ENCODE measurements at places on chromosomes 2 and 18. TPM values are rescaled to one million over a fixed set of nuclear protein-coding genes. Genes with fewer than 3 reads are reported as not detected.

Gene LMAN2L
- 37.8 TPM for total RNA-seq

Gene SLC25A12
- total RNA-seq: 28.6 TPM

Gene ZNF521
- total RNA-seq: 13.1 TPM

Gene DLGAP1
- not detected for total RNA-seq

Gene MGAT4A
- total RNA-seq: 1.3 TPM

Gene LDAH
- 20.8 TPM for total RNA-seq

Gene MAP2
- total RNA-seq: 0.59 TPM

Gene C2orf76
- total RNA-seq: 6.7 TPM

Gene CYP27A1
- total RNA-seq: 8.0 TPM

Gene KLHL30
- total RNA-seq: under 0.01 TPM

Gene SERPINB12
- not detected for total RNA-seq

Gene PLGLB1
- 0.83 TPM for total RNA-seq

Gene CROCC2
- not detected for total RNA-seq

Gene LIMS2
- total RNA-seq: 2.6 TPM

Gene LRP2
- total RNA-seq: not detected

Measured in smooth muscle cell of the umbilical artery (primary cell).